Stimulated activated CD4-positive, alpha-beta T cell treated with anti-CD3 and anti-CD28 coated beads, Interleukin-2, amount 100 ng/mL, for 24 hours (primary cell): ENCODE measurements at places on chromosomes 7 and 10.

- DNase-seq: no peak
Measured at GRCh38 chr7:51455948-51456347, 139.3 kb upstream of the COBL start.

- no peak for DNase-seq
Measured at GRCh38 chr7:54278847-54279246, 263.3 kb upstream of the VSTM2A start.

DNA sequence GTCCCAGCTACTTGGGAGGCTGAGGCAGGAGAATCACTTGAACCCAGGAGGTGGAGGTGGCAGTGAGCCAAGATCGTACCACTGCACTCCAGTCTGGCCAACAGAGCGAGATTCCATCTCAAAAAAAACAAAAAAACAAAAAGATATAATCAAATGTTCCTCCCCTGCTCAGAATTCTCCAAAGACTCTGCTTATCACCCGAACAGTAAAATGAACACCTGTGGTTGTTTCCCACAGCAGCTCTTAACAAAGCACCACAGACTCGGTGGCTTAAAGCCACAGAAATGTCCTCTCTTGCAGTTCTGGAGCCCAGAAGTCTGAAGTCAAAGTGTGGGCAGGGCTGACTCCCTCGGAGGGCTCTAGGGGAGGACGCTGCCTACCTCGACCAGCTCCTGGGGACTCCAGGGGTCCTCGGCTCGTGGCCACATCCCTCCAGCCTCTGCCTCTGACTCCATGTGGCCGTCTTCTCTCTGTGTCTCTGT is 4.1 kb upstream of the INTS1 start:
- no peak for DNase-seq

GRCh38 chr7:13107291-13107690 is 419.9 kb downstream of the ARL4A start:
- no peak for DNase-seq

GRCh38 chr7:74101061-74101681 is 17.6 kb downstream of the LIMK1 start:
- no peak for DNase-seq

DNA sequence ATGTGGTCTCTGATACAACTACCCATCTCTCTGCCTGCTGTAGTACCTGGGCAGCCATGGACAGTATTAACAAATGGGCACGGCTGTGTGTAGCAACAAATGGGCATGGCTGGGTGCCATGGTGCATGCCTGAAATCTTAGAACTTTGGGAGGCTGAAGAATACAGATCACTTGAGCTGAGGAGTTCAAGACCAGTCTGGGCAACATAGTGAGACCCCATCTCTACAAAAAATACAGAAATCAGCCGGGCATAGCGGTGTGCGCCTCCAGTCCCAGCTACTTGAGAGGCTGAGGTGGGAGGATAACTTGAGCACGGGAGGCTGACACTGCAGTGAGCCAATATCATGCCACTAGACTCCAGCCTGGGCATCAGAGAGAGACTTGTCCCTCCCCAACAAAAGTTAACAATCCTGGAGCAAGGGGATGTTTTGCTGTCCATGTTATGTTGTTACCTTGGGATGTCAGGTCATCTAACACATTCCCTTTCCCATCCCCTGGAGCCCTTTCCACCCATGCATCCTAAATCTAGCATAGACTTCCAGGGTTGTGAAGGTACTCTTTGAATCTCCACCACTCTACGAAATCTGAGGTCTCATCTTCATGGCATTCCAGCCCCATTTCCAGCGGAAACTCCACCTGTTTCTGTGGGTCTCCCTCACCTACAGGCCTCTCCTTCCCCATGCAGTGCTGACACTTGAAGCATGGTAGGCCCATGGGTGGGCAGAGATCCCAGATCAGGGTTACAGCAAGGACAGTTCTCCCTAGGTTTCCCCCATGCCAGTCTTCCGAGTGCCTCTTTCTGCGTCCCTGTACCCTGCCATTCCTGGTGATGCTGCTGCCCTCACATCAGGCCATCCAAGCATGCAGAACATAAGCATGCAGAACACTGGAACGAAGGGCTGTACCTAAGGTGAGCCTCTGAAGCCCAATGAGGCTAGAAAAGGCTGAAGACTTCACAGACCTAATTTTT is 13.1 kb downstream of the FXYD4 start:
- peak; percentile 30 for DNase-seq

DNA sequence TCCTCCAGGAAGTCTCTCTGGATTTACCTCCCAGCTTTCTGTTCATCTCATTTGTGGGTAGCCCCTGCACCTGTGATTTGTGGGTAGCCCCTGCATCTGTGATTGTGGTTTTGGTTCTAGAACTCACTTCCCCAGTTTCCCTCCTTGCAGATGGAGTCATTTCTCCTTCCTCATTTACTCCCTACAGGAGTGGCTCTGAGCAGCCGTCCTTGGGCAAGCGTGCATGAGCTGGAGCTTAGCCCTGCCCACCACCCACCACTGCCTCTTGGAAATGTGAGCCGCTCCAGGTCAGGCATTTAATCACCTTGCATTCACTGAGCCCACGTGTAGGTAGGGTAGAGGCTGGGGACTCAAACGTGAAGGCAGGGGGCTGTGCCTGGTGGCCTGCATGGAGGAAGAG is 8.2 kb downstream of the COL26A1 start:
- DNase-seq: no peak

DNA sequence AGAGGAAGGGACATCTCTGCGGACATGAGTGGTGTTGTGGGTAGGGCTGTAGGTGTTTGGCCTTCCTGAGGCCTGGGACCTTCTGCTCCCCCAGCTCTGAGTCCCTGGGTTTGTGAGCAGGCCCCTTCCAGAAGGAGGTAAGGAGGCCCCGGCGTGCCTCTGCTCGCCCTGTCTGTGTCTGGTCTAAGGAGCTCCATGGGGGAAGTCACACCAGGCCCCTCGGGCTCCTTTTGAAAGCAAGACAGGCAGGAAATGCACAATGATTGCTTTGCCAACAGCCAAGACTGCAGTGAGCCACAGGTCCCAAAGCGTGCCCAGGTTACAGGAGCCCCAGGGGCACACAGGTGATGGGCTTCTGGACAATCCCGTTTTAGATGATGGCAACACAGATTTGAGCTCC is 89.5 kb downstream of the FAM53B start:
- no peak for DNase-seq

DNA sequence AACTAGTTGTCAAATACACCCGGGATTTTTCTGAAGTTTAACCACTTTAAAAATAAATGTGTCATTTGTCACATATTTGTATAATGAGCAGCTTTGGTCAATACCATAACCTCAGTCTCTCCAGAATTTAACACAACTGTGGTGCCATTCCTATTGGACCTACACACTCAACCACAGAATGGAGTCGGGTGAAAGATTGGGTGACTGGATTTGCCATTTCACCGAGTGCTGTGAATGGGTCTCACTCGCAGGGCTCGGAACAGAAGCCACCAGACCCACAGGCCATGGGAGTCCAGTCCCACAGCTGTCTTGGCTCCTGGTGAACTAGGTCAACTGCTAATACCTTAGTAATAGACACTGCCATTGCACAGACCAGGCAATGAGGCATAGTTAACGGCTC is 298.4 kb downstream of the CCDC3 start:
- DNase-seq: no peak

- no peak for DNase-seq
Measured at GRCh38 chr7:85554236-85555178, 367.7 kb upstream of the SEMA3D start.
